Right renal cortex interstitium (tissue), 3 donors: ENCODE measurements at places on chromosomes 7 and 10. TPM values are rescaled to one million over a fixed set of nuclear protein-coding genes. Genes with fewer than 3 reads are reported as not detected.

GRCh38 chr7:25726170-25726780 is 425.7 kb upstream of the NFE2L3 start:
- no peak for DNase-seq

GRCh38 chr7:126715076-126715475 is 537.7 kb downstream of the GRM8 start:
- DNase-seq = no peak

DNA sequence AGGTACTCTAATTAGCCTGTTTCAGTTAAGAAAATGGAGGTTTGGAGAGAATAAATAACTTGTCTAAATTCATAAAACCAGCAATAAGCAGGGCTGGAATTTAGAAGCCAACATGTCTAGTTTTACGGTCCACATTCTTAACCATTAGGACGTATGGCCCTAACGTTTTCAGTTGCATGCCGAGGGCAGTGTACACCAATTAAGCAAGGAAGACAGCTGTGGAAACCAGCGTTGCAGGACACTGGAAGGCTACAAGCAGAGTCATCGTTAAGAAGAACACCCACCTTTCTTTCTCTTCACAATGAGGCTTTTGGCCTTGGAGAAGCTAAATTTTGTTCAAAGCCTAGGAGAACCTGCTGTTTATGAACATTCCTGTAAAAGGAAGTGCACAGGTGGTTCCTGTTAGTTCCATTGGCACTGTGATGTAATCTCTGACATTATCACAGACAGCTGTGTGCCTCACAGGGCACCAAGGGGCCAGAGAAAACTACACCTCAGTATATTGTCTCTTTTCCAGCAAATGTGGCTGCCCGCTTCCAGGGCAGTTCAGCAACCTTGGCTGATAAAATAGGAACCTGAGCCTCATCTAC is 21.0 kb downstream of the MPP7 start:
- no peak for DNase-seq

- DNase-seq = no peak
Measured at GRCh38 chr7:106031300-106032035, 68.4 kb downstream of the CDHR3 start.

DNA sequence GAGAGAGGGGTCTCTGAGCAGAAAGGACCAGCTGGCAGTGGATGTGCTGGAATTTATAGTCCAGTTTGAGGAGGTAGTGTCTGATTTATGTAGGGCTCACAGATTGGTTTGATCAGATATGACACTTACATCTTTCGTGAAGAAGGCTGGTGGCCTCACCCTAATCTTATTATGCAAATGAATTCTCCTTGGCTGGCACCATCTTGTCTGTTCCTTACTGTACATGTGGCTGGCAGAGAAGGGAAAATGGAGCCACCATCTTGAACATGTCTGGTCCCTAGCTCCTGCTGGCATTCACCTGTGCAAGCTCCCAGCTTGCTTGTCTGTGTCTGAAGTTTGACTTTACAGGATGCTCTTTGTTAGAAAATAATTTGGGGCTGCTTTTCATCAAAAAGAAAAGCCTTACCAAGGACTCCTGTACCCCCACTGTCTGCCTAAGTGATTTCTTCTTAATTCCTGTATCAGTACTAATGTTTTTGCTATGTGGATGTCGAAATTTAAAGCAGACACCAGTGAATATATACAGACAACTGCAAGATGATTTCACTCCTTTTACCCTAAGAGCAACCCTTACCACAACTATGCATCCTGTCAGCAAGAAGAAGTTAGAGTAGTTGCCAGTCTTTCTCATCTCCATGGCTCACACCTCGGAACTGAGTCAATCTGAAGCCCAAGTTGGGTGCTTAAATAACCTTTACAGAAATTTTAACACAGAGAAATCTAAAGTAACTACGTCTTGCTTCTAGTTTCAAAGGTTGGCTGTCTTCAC is 322.0 kb upstream of the SEMA3D start:
- DNase-seq = no peak

DNA sequence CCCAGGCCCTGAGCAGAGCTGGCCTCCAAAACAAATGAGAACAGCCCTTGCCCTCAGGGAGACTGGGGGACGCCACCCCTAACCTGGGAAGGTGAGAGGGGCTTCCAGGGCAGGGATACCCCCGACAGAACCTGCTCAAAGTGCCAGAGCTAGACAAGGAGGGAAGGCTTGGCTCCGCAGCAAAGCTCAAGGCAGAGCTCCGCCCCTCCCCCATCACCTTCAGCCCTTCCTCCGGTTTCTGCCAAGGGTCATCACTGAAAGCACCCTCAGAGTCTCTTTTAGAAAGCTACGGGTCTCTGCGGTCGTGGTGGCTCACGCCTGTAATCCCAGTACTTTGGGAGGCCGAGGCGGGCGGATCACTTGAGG is 73.4 kb upstream of the CUX1 start:
- no peak for DNase-seq

- DNase-seq = no peak
Measured at GRCh38 chr7:94888551-94888950, 18.8 kb upstream of the PPP1R9A start.

GRCh38 chr10:114349522-114350215 is 54.6 kb downstream of the AFAP1L2 start:
- DNase-seq = no peak

GRCh38 chr7:150965273-150965830 is 12.8 kb downstream of the KCNH2 start:
- DNase-seq = no peak

The UCMA gene
- not detected for polyA plus RNA-seq

The MACROH2A2 gene
- polyA plus RNA-seq = 76.9 TPM

The MKX gene
- 0.14 TPM for polyA plus RNA-seq

The MSS51 gene
- polyA plus RNA-seq = 1.8 TPM

The NXPH1 gene
- not detected for polyA plus RNA-seq
